ENCODE measurements at places on chromosomes 5 and 9. TPM values are rescaled to one million over a fixed set of nuclear protein-coding genes. Genes with fewer than 3 reads are reported as not detected.

SYNPO gene
- 73.9 TPM for total RNA-seq

TLE4 gene
- total RNA-seq: 29.8 TPM

HAPLN1 gene
- 6.7 TPM for total RNA-seq

CNTNAP3 gene
- total RNA-seq: 2.3 TPM

BSPRY gene
- total RNA-seq: 39.9 TPM

SPINK13 gene
- total RNA-seq: not detected

DPYSL3 gene
- total RNA-seq: 10.0 TPM

ITGA2 gene
- 17.6 TPM for total RNA-seq

C5orf58 gene
- total RNA-seq: not detected

RNF44 gene
- 79.6 TPM for total RNA-seq

ERMP1 gene
- total RNA-seq: 44.5 TPM

SYK gene
- total RNA-seq: 59.7 TPM

HAVCR2 gene
- 4.9 TPM for total RNA-seq

FSD1L gene
- 3.8 TPM for total RNA-seq

GPR150 gene
- 0.37 TPM for total RNA-seq

TMCO6 gene
- 16.1 TPM for total RNA-seq

EIF4EBP3 gene
- 27.2 TPM for total RNA-seq

PCDHGB3 gene
- 1.5 TPM for total RNA-seq

INSL4 gene
- not detected for total RNA-seq

ANKRD20A1 gene
- total RNA-seq: 5.6 TPM

All from left colon (tissue), 2 donors.